NCI-H524 treated with DMSO at 0.1 percent for 48 hours (cell line): ENCODE measurements at places on chromosomes 3 and 15.

- no peak for DNase-seq
Observed at GRCh38 chr3:61522060-61522459, 39.3 kb upstream of the PTPRG start.

- DNase-seq, result no peak
Observed at GRCh38 chr3:188752850-188753249, 418.9 kb upstream of the TPRG1 start.

- DNase-seq, result no peak
Observed at GRCh38 chr3:111737706-111738086, 121.4 kb upstream of the PHLDB2 start.

DNA sequence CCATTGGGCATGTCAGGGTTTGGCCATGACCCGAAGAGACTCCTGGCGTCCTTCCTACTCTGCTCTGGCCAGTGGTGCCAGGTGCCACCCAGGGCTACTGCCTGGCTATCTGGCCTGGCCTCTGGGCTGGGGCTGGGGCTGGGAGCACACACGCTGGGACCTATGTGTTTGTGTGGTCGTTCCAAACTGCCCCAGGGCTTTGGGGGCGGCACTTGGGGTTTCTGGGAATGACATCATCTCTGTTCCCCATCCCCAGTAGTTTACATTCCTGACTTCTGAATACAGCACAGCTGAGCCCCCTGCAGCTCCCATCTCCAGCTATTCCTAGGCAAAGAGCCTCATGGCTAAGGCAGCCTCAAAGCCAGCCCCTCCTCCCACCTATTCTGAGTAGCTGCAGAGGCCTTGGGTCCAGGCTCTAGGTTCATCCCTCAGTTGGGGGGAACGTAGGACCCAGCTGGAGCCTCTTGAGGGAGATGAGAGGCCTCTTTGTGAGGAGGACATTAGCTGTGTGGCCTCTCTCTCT lies 24.3 kb downstream of the PLEKHO2 start:
- DNase-seq, result no peak

- no peak for DNase-seq
Observed at GRCh38 chr3:10247679-10248183, 528 bp upstream of the TATDN2 start.

DNA sequence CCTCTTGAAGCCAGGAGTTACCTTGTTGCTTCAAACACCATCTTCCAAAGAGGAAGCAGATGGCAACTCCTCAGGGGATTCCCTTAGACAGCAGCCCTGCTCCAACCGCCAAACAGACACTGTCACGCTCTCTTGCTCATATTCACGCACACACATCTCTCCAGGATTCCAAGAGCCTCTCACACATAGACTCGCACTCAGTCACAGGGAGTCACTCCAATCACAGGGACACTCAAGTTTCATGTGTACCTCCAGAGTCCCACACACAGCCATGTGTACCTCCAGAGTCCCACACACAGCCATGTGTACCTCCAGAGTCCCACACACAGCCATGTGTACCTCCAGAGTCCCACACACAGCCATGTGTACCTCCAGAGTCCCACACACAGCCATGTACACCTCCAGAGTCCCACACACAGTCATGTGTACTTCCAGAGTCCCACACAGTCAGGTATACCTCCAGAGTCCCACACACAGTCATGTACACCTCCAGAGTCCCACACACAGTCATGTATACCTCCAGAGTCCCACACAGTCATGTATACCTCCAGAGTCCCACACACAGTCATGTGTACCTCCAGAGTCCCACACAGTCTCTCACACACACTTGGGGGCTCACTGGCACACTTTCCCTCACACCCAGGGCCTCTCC lies 6.1 kb downstream of the VWA5B2 start:
- peak; percentile 88 for DNase-seq

DNA sequence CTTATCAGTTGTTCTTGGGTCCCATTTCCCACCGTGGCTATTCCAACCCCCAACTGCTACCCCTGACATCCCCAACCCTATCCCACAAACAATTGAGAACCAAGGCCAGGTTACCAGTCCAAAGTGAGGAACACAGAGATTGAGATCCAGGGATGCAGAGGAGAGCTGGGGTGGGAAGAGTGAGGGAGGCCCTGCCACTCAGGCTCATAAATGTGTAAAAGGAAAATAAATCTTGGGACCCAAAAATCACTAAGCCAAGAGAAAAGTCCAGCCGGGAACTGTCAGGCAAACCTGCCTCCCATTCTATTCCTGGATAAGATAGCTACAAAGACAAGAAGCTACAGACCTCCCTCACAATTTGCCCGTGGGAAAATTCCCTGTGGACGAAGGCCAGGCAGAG lies 101.1 kb upstream of the DLG1 start:
- DNase-seq, result no peak

- no peak for DNase-seq
Observed at GRCh38 chr15:55319537-55320237, 665 bp downstream of the PIGB start.

GRCh38 chr15:75554717-75555116 lies 24.4 kb downstream of the PTPN9 start:
- DNase-seq, result peak; percentile 50

GRCh38 chr3:185687271-185687878 lies 101.3 kb downstream of the SENP2 start:
- DNase-seq, result peak; percentile 80

DNA sequence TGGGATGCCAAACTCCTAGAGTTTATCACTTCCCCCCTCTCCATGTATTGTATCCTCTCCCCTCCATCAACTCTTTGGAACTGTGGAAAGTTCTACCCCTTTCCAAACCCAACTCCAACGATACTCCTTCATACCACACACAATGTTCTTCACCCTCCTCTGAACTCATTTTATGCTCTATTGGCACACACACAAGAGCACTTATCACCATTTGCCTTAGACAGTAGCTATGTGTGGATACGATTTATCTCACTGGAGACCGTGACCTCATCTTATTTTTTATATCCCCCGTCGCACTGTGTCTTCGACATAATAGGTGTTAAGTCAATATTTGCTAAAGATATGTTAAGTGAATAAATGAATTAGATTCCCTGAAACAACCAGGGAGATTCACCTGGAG lies 316.5 kb upstream of the PROK2 start:
- DNase-seq, result no peak

- DNase-seq, result no peak
Observed at GRCh38 chr3:132418916-132419315, 1.6 kb downstream of the DNAJC13 start.

DNA sequence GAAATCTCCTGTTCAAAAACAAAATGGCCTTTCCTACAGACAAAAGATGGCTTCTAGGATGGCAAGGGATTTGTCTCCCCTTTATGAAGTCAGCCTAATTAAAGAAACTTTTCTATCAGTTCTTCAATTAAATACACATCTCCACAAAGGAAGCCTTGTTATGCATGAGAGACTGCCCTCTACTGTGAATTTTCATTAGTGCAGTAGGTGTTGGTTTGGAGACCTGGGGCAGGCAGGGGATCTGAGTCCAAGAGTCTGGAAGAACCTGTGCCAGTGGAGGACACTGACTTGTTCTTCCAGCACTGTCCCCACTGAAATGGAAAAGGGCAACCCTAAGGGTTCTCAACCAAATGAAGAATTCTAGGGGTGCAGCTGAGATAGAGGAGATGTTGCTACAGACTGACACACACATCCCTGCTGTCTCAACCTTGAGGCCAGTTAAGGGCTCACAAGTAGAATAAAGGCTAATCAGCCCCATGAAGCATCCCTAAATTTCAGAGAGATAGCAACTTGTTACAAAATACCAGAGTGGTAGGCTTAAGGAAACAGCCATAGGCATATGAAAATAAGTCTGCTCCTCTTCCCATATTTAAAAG lies 174.0 kb upstream of the PRICKLE2 start:
- DNase-seq, result no peak

DNA sequence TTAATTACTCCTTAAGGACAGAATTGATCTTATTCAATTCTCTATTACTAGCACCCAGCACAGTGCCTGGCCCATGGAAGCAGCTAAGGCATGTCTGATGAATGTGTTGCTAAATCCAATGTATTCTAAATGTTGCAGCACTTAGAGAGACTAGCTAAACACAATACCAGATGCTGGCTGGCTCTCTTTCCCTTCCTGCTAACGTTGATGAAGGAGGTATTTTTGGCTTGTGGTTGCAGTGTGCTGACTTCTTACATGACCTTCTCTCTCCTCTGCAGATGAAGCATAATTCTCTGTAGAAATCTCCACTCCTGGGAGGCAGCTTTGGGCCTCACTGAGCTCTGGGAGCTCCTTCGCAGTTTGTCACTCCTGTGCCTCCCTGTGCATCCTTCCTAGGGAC lies 183.6 kb downstream of the PEX5L start:
- DNase-seq, result no peak

DNA sequence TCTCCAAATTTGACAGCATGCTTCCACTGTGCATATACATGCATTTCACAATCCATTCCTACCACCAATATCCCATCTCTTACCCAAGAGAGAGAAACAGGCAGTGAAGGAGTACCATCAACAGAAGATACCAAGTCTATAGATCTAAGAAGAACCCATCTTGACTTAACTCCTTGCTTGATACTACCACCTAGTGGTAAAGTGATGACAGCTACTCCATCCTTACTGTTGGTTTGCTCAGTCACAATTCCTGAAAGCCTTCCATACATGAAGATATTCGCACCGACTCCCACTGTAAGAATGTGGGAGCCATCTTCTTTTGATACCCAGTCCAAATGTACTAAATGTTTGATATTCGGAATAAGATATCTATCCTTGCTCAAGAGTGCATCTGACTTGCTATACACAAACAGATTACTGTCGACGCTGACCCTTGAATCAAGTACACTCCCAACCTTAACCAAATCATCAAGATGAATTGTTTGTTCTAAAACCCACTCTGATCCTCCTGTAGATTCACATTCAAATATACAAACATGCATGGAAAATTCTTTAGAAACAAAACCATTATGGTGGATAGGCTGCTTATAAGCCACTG lies 123.1 kb downstream of the DMXL2 start:
- DNase-seq, result no peak

DNA sequence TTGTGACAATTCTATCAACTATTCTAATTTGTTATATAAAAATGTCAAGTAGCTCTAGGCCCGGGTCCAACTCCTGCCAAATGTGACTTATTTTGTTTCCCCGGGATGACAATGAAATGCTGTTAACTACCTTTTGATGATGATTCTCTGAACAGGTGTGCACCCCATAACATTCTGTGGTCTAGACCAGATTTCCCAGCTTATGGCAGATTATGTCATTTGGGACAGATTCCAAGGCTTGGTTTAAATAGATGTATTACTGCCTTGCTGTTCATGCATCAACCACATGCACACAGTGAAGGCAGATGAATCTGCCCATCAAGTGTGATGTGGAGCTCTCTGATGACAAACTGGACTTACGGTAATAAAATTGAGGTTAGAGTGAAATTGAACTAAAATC lies 150.5 kb downstream of the MECOM start:
- DNase-seq, result peak; percentile 22

- no peak for DNase-seq
Observed at GRCh38 chr3:173663696-173664111, 266.2 kb downstream of the NLGN1 start.

- DNase-seq, result no peak
Observed at GRCh38 chr3:113377158-113377557, 64.1 kb downstream of the CFAP44 start.

DNA sequence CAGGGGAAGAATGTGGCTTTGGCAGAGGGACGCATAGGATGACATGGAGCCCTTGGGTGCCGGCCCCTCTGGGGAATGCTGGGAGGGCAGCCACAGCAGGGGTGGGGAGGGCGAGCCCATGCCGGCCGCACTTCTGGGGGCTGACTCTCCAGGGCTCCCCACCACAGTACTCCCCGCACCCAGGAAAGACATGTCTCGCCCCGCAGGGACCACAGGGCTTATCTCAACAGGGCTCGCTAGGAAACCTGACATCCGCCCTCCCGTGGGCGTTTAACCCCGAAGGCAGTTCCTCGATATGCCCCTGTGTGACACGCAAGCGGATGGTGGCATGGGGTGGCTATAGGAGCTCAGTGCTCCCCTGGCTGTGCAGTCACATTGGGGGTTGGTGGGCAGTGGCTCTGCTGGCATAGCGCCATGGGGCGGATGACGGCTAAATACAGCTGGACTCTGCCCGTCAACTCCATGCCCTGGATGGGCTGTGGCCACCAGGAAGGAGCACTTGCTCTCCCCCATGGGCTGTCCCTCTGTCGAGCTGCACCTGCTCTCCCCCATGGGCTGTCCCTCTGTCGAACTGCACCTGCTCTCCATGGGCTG lies 141.4 kb downstream of the ADAMTS17 start:
- no peak for DNase-seq

DNA sequence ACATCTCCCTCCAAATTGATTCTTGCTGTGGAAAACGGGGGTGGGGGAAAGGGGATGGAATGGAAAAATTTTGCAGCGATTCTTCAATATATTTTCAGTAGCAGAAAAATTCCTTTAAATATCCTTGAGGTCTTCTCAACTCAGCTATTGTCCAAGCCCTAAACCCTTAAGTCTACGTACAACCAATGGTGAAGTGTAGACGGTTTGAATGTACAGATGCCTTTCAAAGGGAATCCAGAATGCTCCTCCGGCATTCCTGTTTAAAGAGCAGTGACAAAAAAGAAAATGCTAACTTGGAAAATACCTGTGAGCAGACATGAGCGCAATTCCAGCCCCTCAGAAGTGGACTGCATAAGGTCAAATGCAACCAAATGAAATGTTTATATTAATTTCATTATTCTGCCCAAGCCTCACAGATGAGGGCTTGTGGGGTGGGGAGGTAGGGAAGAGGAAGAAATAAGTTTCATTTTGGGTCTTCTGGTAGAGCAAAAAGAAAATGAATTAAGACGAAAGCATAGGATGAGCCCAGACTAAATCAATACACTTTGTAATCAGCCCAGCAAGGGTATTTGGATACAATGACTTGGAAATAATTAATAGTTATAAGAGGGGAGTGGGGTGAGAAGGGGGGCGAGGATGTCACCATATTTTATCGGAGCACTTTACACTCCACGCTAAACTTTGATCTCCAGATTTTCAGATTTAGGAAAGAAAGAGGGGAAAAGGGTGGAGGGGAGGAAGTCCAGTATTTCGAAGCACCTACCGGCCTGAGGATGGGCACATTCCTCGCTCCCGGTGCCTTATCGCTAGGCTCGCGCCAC lies 2.7 kb downstream of the FOXP1 start:
- DNase-seq, result no peak

GRCh38 chr3:151282921-151283320 lies 4.6 kb upstream of the P2RY14 start:
- DNase-seq, result peak; percentile 41

- no peak for DNase-seq
Observed at GRCh38 chr15:40332113-40332781, 8.5 kb downstream of the CCDC9B start.
